ENCODE measurements at places on chromosomes 5 and 9.

- DNase-seq = no peak
These were observed 494.9 kb downstream of the PRR16 start for GRCh38 chr5:120958877-120959485.

- no peak for DNase-seq
These were observed 41.1 kb upstream of the TCF7 start for GRCh38 chr5:134073404-134073803.

DNA sequence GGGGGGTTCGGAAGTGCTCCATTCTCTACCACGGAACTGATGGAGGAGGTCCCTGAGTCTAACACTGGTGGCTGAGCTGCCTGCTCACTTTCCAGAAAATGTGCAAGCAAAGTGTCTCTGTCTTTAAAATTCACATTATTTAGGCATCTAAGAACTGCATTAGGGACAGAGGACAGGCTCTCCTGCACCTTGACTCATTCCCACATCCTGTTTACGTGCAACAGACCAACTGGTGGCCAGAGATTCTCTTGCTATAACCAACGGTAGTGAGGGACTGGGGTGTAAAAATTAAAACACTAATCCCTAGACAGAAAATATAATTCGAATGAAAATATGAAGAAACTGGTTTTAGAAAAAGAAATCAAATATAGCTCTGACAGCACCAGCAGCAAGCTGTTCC lies 320.9 kb downstream of the IRX2 start:
- DNase-seq = no peak

DNA sequence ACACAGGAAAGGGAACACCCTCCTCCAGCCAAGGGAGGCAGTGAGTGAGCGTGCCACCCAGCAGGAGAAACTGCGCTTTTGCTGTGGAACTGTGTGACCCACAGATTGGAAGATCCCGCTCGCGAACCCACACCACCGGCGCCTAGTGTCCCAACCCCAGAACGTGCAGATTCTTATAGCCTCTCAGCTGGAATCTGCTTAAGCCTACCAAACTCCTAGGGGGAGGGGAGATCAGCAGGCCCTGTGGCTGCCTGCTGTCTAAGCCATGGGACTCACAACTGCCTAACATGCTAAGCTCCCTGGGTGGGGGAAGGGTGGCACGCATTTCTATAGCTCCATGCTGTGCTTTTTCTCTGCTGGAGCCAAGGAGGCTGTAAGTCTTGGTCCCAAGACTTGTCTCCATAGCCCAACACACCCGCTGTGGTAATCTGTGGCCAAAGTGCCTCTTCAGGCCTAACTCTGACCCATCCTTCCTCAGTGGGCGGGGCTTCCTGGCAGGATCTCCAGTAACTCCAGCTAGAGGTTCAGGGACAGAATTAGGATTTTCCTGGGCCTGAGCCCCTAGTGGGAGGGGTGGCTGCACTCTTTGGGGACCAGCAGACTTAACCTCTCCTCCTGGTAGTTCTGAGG lies 485.0 kb downstream of the TAF11L14 start:
- no peak for DNase-seq

GRCh38 chr9:30522061-30522460 lies 1862.4 kb upstream of the ACO1 start:
- no peak for DNase-seq

DNA sequence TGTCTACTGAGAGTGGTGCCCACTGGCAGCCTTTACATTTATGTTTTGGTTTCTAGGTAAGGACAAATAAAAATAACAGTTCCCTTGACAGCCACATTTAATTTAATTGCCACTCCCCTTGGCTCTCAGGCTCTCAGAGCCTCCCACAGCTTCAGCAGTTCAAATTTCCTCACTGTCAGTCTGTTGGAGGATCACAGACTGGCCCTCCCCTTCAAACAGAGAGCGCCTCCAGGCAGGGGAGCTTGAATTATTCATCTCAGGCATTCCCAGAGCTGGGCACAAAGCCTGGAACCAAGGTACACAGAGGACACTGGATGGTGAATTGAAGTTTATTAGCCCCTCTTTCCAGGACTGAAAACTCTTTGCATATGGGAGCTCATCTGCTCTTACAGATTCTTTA lies 407.7 kb downstream of the SPOCK1 start:
- no peak for DNase-seq

All from glutamatergic neuron (in vitro differentiated cells).